ENCODE measurements at places on chromosomes 7 and 10.

GRCh38 chr10:33799281-33799943 lies 464.9 kb upstream of the NRP1 start:
- DNase-seq, result no peak

DNA sequence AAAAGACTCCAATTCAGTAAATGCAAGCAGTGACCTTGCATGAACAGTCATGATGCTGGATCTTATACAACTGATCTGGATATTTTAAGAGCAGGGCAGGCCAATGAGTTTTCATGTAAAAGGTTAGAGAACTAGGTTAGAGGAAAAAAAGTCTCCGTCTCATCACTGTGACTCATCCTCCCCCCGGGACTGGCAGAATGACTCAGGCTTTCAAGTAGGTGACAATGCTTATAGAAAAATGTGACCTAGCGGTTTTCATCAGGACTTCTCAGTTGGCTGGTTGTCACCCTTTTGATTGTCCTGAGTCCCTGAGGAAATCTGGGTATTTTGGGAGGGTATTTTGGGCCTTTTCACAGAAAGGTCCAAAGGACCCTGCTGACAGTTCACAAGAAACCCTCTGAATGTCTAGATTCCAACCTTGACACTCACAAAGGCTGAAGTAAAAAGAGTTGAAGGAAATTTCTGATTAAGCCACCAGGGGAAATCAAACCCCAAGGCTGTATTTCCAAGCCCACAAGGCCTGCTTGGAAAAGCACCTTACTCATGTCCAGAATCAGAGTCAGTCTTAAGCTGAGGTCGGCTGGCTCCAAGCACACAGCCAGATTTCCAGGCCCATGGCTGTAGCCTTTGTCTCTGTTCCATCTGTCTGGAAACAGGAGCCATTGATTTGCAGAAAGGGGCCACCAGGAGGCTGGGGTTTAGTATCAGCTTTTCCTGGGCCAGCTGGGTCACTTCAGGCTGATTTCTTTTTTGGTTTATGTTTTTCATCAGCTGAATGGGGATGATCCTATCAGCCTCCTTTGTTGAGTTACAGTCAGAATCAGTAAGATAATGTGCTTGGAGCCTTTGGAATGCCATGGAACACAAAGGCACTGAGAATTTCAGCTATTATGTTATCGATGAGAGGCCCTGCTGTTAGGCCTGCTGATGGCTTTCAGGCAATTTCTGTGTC lies 226.4 kb upstream of the HABP2 start:
- DNase-seq, result no peak

- DNase-seq, result no peak
Measured at GRCh38 chr10:24202181-24202570, 6.8 kb upstream of the KIAA1217 start.

GRCh38 chr7:105712877-105713276 lies 131.6 kb upstream of the EFCAB10 start:
- DNase-seq, result no peak

GRCh38 chr10:6170638-6171037 lies 32.1 kb upstream of the PFKFB3 start:
- no peak for DNase-seq

GRCh38 chr10:113520690-113521474 lies 32.0 kb upstream of the HABP2 start:
- peak; percentile 65 for DNase-seq

Measured in pons (tissue), 1 donor.